Camera-type eye (tissue), 1 donor: ENCODE measurements at places on chromosomes 1 and 21. TPM values are rescaled to one million over a fixed set of nuclear protein-coding genes. Genes with fewer than 3 reads are reported as not detected.

The TBX19 gene
- 1.8 TPM for total RNA-seq

The SPRR2A gene
- not detected for total RNA-seq

The SLC1A7 gene
- 148 TPM for total RNA-seq

The ARHGAP30 gene
- 2.1 TPM for total RNA-seq

The HSD3B2 gene
- total RNA-seq, result not detected

The DNM3 gene
- 25.3 TPM for total RNA-seq

The MAEL gene
- 2.4 TPM for total RNA-seq

The TLR5 gene
- total RNA-seq, result 4.9 TPM

The USP33 gene
- total RNA-seq, result 158 TPM

The ARMH1 gene
- 6.7 TPM for total RNA-seq

The RIPK4 gene
- 8.8 TPM for total RNA-seq

The SKI gene
- total RNA-seq, result 50.1 TPM

The GPR89B gene
- 39.4 TPM for total RNA-seq

The C1QTNF12 gene
- total RNA-seq, result 2.5 TPM

The CLDN17 gene
- total RNA-seq, result not detected

The PWP2 gene
- total RNA-seq, result 13.7 TPM

The TMEM269 gene
- 0.44 TPM for total RNA-seq

The S100A12 gene
- 3.5 TPM for total RNA-seq

The SPAG17 gene
- total RNA-seq, result 13.5 TPM

The FCER1A gene
- total RNA-seq, result 0.77 TPM

The PARS2 gene
- 8.4 TPM for total RNA-seq

The CTTNBP2NL gene
- total RNA-seq, result 27.7 TPM

The KLHDC7A gene
- 1.3 TPM for total RNA-seq

The RAB3B gene
- total RNA-seq, result 12.0 TPM

The SELL gene
- 5.2 TPM for total RNA-seq

The DCAF8 gene
- 186 TPM for total RNA-seq

The HPDL gene
- total RNA-seq, result 1.4 TPM

The GPR37L1 gene
- 0.88 TPM for total RNA-seq

The DYNLT4 gene
- total RNA-seq, result not detected

The PLA2G2A gene
- 8.3 TPM for total RNA-seq

The FNDC5 gene
- total RNA-seq, result 69.1 TPM

The AMY1A gene
- total RNA-seq, result not detected

The SIM2 gene
- 0.38 TPM for total RNA-seq

The APCS gene
- total RNA-seq, result not detected
